ENCODE measurements at places on chromosomes 5 and 9. TPM values are rescaled to one million over a fixed set of nuclear protein-coding genes. Genes with fewer than 3 reads are reported as not detected.

Gene CNTNAP3
- 10.0 TPM for total RNA-seq

Gene HRH2
- 0.38 TPM for total RNA-seq

Gene PROB1
- 0.20 TPM for total RNA-seq

Gene FBXO10
- total RNA-seq: 7.2 TPM

Gene FRMPD1
- 0.05 TPM for total RNA-seq

Gene MATR3
- total RNA-seq: 152 TPM

Gene SPATA6L
- total RNA-seq: 2.8 TPM

Gene DRD1
- 0.13 TPM for total RNA-seq

Gene PRLR
- total RNA-seq: 0.10 TPM

Gene PCA3
- not detected for total RNA-seq

Gene ARSI
- total RNA-seq: 34.3 TPM

Gene TXNDC8
- total RNA-seq: not detected

Gene LRRC19
- total RNA-seq: not detected

Gene FOXD4L5
- total RNA-seq: 0.03 TPM

Gene AMBP
- 7.8 TPM for total RNA-seq

Gene VCAN
- total RNA-seq: 8.9 TPM

Gene KCNIP1
- total RNA-seq: not detected

Gene GCNT1
- 3.4 TPM for total RNA-seq

Gene DOK3
- 2.7 TPM for total RNA-seq

Gene CD72
- total RNA-seq: 0.16 TPM

Gene ECM2
- 0.17 TPM for total RNA-seq

Gene PANK3
- 15.8 TPM for total RNA-seq

Gene TLE1
- total RNA-seq: 78.6 TPM

Gene IFNA10
- total RNA-seq: not detected

Gene SEMA5A
- not detected for total RNA-seq

Gene KLHL3
- total RNA-seq: 0.44 TPM

Gene FAXDC2
- 0.55 TPM for total RNA-seq

Gene SLC46A2
- not detected for total RNA-seq

Gene DDX4
- total RNA-seq: not detected

Gene OLFM1
- total RNA-seq: 9.9 TPM

Gene SLC36A2
- total RNA-seq: not detected

Gene TRAF1
- total RNA-seq: 2.7 TPM

Gene PCDHGB1
- total RNA-seq: 1.7 TPM

Gene AGPAT2
- 101 TPM for total RNA-seq

Gene EPB41L4A
- 2.5 TPM for total RNA-seq

Gene OTP
- 0.13 TPM for total RNA-seq

Gene SLC4A9
- total RNA-seq: not detected

Gene PCDHA6
- total RNA-seq: 0.08 TPM

Gene RFESD
- total RNA-seq: 2.1 TPM

Gene SPINK9
- not detected for total RNA-seq

Data from A549 treated with Hydrocortisone at 1 μM for 4 hours (cell line).